Activated CD8-positive, alpha-beta memory T cell treated with anti-CD3 and anti-CD28 coated beads for 4 hours (primary cell): ENCODE measurements at places on chromosomes 3 and 15.
A peak's percentile ranks its signal among the peaks of the same experiment; 100 is the strongest.

- no peak for DNase-seq
Measured at GRCh38 chr15:36325206-36325605, 254.2 kb upstream of the CDIN1 start.

DNA sequence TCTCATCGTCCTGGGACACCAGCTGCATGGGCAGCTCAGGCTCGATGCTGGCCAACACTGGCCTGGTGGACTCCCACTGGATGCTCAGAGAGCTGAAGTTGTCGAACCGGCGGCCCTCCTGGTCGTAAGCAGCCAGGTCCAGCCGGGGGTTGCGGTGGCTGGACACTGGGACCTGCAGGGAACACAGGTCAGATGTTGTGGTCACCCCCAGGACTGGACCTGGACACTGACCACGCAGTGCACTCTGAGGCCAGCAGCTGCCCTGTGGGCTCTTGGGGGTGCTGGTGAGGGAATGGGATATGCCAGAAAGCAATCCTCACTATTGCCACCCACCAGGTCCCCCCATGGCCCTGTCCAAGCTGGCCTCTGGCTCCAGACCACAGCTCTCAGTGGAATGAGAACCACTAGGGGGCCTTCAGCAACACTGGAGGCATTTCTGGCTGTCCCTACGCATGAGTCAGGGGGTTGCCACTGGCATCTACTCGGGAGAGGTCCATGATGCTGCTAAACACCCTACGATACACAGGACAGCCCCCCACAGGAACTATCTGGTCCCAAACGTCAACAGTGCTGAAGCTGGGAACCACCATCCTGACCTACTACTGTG is 66.1 kb downstream of the NUP210 start:
- DNase-seq = no peak

- no peak for DNase-seq
Measured at GRCh38 chr3:120693439-120694171, 11.6 kb upstream of the HGD start.

DNA sequence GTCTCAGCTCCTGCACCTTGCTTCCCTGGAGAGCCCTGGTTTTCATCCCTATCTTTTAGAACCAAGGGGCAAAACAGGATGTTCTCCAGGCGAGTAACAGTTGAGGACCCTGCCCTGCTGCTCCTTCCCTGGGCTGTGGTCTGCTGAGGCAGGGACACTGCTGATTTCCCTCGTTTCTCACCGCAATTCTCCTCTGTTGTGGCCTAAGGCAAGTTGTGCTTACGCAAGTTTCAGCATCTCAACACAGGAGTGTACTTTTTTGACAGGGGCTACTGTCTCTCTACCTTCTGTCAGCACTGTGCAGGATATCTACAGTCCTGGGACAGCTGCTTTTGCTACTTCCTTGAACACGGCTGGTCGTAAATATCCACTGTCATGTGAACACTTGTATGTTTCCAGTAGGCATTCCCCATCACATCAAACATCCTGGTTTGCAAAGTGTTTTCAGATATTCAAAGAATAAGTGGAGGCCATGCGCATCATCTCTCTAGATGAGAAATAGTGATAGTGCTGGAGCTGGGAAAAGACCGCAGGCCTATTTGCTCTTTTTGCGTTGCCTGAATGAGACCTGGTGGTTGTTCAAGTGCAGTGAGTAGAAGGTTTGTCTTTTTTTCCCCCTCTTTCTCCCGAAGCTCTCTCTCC is 110.1 kb upstream of the PLXNA1 start:
- DNase-seq = no peak

- no peak for DNase-seq
Measured at GRCh38 chr3:132033471-132033870, 1.3 kb downstream of the CPNE4 start.

GRCh38 chr3:55367384-55367783 is 119.7 kb downstream of the WNT5A start:
- no peak for DNase-seq

DNA sequence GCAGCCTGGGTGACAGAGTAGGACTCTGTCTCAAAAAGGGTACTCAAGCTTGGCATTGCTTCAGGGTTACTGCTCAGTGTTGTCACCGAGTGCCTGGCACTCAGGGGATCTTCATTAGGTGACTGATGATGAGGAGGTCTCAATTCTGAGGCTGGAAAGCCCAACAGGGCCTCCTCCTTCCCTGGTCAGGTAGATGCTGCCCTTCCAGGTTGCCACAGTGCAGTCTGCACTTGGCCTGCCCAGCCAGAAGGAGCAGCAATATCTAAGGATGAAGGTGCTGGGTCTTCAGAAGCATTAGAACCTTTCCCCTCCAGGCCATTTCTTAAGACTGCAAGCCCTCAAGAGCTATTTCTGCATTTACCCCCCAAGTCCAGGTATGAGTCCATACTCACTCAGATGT is 42.0 kb downstream of the PGPEP1L start:
- DNase-seq = no peak

DNA sequence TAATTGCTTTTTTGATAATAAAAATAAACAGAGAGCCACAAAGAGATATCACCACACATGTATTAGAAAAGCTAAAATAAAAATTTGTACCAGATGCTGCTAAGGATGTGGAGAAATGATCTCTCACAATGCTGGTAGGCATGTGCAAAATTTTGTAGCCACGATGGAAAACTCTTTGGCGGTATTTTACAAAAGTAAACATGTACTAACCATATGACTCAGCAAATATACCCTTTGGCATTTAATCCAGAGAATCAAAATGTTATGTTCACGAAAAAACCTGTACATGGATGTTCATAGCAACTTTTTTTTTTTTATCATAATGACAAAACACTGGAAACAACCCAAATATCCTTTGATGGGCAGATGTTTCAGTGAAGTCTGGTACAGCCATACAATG is 261.2 kb downstream of the LPP start:
- DNase-seq = no peak

- DNase-seq = peak; percentile 12
Measured at GRCh38 chr3:101850246-101851051, 1.1 kb downstream of the NFKBIZ start.

GRCh38 chr15:32746116-32746857 is 28.5 kb downstream of the GREM1 start:
- DNase-seq = no peak

DNA sequence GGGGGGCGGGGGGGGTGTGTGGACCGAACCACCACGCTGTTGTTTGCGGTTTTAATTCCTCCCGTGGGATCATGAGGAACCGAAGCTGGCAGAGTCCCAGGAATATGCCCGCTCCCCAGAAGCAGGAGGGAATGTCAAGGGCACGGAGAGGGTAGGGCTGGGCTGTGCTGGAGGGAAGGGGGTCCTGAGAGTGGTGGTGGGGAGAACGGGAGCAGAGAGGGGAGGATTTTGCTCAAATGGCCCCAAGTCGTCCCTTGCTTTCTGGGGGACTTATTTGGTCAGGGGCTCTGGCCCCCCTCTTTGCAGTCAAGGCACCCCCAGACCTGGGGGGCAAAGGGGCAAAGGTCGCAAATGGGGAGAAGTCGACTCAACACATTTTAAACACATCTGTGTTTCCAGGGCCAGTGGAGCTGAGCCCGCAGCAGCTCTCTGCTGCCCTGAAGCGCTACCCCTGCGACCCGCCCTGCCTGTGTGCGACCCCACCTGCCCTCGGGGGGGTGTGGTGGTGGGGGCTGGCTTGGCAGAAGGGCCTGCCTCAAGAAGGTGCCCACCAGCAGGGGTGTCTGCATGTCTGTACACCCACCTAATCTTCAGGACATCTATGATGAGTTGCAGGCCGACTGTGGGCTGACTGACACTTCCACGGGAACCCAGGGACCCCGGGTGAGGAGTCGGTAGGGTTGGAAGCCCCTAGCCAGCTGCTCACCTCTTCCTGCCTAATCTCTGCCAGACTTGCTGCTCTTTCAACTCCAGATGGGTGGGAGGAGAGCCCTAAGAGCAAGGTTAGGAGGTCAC is 602 bp upstream of the ATP2B2 start:
- DNase-seq = no peak

GRCh38 chr3:129185783-129186182 is 2.1 kb upstream of the CNBP start:
- DNase-seq = no peak

DNA sequence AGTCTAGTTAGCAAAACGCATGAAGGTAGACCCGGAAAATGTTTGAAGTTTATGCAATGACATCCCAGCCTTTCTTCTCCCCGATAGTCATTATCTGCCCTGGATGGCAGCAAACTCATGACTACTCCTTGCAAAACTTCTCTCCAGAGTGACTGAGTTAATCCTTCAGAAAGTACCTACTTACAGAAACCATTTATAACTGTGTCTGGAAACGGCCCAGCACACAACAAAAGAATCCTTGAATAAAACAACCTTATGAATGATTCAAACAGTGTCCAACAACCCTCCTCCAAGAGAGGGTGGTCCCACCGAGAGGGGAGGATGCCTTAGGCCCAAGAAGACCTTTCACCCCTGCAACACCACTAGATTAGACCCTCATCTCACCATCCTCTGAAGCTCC is 14.2 kb downstream of the ST8SIA2 start:
- no peak for DNase-seq

GRCh38 chr3:56404884-56405283 is 63.4 kb downstream of the ERC2 start:
- DNase-seq = no peak

DNA sequence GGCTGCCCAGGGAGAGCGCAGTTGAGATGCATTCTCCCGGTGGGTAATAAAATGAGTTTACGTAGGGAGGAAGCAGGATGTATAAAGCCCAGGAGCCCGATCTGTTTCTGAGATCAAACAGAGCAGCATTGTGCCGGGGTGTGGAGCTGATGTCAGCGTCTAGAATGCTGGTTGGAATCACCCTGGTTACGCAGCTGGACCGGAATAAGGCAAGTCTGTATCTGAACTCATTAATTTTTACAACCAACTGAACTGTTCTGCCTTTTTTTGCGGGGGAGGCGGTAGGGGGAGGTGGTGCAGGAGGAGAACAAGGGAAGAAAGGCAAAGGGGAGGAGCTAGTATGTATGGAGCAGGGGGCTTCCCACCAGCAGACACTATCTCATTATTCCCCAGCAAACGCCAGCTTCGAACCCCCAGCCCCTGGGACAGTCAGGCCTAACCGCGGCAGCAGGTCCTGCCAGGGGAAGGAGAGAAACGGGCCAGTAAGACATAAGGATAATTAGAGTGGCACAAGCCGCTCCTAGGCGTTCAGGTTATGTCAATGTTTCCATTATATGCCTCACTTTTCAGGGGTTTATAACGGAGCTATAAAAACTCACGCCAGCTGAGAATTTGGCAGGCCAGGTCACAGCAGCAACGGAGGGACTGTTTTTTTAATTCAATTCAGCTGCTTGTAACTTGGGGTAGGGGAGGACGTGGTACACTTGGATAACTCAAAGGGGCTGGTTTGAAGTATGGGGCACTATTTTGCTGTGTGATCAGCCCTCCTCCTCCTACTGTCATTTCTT is 175.3 kb upstream of the HES1 start:
- DNase-seq = no peak

GRCh38 chr3:149145356-149145755 is 15.9 kb downstream of the HPS3 start:
- no peak for DNase-seq

- DNase-seq = no peak
Measured at GRCh38 chr15:81959196-81959595, 86.6 kb downstream of the MEX3B start.

GRCh38 chr3:153503873-153504272 is 341.8 kb downstream of the RAP2B start:
- DNase-seq = no peak

- no peak for DNase-seq
Measured at GRCh38 chr3:157544501-157545130, 41.4 kb upstream of the VEPH1 start.

- DNase-seq = no peak
Measured at GRCh38 chr3:124201226-124201625, 209.3 kb upstream of the ROPN1 start.

GRCh38 chr3:77039606-77040171 is at the start of gene ROBO2:
Gene ROBO2, plus strand, starts transcription at chr3:77040099. Its CDS starts 687 bp downstream, at chr3:77040786.
- no peak for DNase-seq

- DNase-seq = peak; percentile 10
Measured at GRCh38 chr15:64507293-64507802, 47.0 kb downstream of the ZNF609 start.

GRCh38 chr15:100284191-100284590 is 57.6 kb downstream of the ADAMTS17 start:
- no peak for DNase-seq

GRCh38 chr3:195906865-195907683 is 1.3 kb downstream of the TNK2 start:
- peak; percentile 61 for DNase-seq

DNA sequence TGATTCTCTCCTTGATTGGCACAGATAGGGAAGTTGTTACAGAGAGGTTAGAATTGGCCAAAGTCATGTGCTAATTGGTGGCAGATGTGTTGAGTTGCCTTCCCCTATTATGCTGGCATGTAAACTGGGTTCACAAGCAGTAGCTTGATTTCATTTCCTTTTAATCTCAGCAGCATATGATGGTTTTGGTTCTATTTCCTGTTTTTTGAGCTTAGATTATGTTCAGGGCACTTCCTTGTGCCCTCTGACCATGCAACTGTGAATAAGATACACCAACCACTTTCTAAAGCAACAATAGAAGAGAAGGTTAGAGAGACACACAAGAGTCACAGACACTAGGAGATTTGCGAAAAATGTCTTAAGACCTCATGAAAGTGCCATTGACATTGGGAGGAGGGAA is 16.5 kb downstream of the HPS3 start:
- no peak for DNase-seq

DNA sequence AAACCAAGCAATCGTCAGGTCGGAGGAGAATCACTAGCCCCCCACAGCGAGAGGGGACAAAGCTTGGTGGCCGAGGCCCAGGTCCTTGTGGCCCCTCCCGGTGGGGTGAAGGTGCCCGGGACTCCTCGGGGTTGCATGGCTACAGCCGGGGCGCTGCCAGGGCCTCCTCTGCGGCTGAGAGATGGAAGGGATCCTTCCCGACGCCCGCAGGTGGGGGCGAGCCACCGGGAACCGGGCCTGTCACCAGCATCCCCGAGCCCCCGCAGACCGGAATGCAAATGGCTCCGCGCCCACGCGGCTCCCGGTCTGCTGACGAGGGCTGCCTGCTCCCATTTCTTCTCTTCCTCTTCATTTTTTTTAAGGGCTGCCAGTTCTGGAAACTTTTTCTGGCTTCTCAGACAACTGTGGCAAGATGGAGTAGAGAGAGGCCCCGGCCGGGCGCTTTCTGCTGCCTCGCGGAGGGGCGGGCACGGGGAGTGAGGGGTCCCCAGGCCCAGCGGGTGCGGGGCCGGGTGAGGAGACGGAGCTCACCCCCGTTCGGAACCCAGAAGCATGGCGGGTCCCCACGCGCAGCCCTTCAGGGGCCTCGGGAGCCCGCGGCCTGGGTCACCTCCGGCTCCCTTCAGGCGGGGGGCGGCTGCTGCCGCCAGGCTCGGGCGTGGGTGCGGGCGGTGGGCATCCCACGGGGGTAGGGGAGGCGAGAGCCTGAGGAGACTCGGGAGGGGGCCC is 27.5 kb downstream of the MELTF start:
- no peak for DNase-seq

- DNase-seq = no peak
Measured at GRCh38 chr3:70774641-70775040, 462.2 kb upstream of the MDFIC2 start.
